ENCODE measurements at places on chromosomes 16 and 17.

DNA sequence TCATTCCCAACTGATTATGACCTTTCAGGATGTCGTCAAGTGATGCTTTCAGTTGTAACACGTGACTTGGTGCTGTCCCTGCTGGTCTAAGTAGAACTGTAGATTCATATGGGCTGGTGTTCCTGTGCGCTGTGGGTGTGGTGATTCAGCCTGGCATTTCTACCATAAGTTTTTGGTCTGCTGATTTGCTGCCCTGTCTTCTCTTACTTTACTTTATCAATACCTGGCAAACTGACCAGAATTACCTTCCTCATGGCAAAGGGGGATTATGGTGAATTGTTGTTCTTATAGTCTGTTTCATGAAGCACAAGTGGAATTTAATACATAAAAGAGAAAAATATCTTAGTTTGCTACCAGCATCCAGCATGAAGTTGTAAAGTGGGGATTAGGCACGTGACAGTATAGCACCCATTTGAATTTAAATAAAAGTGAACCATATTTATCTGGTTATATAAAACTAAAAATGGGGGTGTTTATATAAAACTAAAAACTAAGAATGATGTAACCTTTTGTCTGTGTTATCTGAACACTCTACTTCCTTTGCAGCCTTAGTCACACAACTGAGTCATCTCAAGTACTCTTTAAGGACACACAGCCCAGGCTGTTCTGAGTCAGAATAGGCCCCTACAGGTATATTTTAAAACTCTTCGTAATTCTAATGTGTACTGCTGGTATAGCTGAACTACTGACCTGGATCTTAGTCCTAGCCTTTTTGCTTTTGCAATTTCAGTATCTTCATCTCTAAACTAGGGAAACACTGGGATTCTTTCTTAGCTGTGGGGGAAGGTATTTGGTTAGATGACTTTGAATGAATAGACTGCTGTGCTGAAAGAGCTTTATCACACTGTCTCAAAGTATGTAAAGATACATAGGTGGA, 28.3 kb downstream of the TTC19 start:
- DNase-seq: no peak

DNA sequence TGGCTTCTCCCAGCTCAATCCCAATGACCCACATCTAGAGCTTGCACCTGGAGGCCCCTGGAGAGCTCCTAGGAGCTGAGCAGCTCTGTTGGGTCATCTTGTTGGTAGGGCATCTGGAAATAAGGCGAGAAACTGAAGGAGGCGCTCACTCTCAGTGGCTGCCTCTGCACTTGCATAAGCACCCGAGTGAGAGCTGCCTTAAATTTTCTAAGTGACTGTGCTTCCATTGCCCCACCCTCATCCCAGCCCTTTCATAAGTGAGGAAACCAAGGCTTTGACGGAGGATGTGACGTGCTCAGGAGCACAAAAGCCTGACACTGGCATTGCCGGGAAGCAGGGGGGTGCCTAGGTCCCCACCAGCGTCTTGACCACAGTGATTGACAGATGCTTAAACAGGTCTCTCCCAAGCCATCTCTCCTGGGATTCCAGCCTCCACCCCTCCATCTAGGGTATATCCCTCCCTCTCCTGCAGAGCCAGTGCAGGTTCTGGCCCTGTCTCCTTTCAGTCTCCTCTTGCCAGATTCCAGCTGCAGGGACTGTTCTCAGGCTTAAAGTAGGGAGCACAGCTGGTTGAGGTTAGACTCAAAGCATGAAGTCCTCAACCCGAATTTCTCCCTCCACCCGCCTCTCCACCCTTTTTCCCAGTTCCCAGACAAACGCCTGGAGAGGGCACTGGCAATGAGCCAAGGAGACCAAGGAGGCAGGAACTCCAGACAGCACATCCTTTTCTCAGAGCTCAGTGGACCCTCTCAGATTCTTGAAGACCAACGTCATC, 113.7 kb downstream of the IRX5 start:
- no peak for DNase-seq

DNA sequence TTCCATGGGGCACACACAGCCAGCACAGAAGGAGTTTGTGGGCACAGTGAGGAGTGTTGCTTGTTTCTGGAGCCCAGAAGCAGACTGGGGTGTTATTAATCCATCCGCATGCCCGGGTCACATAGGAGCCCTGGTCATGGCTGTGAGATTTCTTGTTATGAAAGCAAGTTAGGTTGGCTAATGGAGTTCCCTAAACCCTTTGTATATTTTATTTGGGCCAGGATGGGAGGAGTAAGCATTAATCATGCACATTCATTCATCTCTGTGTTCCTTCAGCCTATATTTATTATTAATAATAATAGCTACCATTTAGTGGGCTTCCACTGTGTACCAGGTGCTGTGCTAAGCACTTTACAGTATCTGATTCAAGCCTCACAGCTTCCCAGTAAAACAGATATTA, 200.6 kb upstream of the CDH5 start:
- no peak for DNase-seq

GRCh38 chr16:55471448-55472097, 7.4 kb upstream of the MMP2 start:
- no peak for DNase-seq

GRCh38 chr16:30184891-30185682, 1.7 kb downstream of the CORO1A start:
- peak; percentile 35 for DNase-seq

DNA sequence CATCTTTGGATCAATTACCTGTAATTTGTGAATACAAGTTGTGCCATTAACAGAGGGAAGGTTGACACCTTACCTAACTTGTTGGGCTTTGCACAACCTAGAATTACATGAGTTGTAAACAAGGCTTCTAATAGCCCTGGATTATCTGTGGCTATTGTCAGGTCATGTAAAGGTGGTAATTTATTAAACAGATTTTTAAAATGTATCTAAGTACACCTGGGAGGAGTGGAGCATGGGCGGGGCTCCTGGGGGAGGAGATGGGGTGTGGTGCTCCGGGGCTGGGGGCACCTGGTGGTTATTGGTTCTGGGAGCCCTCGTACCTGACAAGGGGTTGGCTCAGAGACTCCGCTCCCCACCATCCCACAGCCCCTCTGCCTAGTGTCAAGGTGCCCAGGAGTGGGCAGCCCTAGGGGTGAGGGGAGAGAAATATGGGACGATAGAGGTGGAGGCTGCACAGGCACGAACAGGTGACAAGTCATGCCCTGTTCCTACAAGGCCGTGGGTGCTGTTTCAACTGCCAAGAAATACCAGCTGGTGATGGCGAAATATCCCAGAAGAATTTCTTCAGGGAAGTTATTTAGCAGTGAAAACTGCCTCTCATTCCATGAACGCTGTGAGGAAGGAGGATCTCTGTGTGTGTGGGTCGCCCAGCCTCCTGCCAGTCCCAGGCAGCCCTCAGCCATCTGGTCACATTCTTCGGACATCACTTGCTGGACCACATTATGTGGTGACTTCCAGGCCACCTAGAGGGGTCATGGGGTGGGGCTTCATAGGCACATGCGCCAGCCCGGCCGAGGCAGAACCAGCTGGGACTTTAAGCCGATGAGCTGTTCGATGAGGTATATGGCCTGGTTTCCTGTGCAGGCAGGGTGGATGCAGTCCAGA, 55.5 kb upstream of the IRX3 start:
- DNase-seq: no peak

GRCh38 chr16:58492066-58492465, 7.9 kb upstream of the NDRG4 start:
- no peak for DNase-seq

- no peak for DNase-seq
Observed at GRCh38 chr17:34172390-34172918, 82.6 kb upstream of the CCL2 start.

GRCh38 chr17:6853764-6854442, 22.4 kb upstream of the TEKT1 start:
- no peak for DNase-seq

DNA sequence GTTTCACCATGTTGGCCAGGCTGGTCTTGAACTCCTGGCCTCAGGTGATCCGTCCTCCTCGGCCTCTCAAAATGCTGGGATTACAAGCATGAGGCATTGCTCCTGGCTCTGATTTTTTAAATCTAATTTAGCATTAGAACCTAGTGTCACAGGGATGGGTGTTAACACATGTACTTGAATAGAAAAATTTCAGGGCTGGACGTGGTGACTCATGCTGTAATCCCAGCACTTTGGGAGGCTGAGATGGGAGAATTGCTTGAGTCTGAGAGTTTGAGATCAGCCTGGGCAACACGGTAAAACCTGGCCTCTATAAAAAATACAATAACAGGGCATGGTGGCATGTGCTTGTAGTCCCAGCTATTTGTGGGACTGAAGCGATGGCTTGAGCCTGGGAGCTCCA, 6.0 kb upstream of the RNF135 start:
- DNase-seq: no peak

DNA sequence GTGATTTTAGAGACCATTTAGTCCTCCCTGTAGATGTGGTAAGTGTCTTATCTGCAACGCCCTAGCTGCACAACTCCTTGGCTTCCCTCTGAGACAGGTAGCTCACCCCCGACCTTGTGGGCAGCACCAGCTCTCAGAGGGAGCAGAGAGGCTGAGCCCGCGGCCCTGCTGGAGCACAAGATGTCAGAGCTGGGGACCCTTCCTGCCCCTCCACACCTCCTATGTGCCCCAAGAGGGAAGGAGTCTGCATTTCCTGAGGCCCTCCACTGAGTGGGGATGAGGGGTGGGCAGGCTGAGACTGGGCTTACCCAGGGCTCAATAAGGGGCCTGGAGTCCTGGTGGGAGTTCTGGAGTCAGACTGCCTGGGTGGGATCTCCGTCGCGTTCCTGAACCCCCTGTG, 12.2 kb upstream of the ADGRG1 start:
- peak; percentile 12 for DNase-seq

- DNase-seq: peak; percentile 49
Observed at GRCh38 chr17:78257810-78258322, 26.4 kb downstream of the TMEM235 start.

- DNase-seq: no peak
Observed at GRCh38 chr17:60151355-60151754, 1.6 kb downstream of the CA4 start.

DNA sequence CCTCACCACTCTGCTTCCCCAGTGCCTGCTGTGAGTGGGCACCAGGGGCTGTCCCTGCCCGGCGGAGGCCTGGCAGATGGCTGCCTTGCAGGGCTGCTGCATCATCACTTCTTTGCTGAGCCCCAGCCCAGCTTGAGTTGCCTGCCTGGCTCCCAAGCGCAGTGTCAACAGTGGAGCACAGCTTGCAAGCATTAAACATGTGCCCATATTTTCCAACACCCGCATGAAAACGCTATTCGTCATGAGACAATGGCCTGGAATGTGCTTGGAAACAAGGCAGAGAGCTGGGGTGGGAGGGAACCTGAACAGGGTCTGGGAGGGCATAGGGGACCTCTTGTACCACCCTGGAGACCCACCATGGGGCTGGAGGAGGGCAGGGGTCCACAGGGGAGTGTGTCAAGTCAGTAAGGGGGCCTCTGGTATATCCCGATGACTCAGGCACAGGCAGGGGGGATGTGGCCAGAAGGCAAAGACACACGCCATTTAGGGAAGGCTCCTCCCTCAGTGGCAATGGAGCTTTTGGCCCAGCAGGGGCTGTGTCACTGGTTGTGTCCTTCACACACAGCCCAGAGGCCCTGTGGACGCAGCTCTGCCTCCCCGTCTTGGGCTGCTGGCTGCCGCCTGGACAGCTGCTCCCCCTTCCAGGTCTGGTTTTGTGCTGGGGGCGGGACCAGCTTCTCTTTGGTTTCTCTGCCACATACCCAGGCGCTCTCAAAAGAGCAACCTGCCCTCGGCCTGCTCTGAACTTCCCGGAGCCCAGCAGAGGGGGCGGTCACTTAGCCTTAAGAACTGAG, 17.4 kb upstream of the MTSS2 start:
- peak; percentile 84 for DNase-seq

DNA sequence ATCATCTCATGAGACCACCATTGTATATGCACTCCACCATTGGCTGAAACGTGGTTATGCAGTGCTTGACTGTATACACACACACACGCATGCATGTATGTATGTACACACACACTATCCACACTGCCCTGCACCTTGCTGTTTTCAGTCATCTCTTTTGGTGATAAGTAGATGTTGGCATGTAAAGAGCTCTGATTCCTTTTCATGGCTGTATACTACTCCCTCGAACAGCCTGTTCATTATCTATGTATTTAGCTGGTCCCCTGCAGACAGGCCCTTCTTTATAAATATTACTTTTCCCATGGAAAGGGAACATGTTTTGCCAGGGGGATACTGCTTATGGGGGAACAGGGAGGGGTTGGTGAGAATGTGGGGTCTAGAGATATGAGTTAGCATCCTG, 349.4 kb downstream of the FOXL1 start:
- DNase-seq: no peak

DNA sequence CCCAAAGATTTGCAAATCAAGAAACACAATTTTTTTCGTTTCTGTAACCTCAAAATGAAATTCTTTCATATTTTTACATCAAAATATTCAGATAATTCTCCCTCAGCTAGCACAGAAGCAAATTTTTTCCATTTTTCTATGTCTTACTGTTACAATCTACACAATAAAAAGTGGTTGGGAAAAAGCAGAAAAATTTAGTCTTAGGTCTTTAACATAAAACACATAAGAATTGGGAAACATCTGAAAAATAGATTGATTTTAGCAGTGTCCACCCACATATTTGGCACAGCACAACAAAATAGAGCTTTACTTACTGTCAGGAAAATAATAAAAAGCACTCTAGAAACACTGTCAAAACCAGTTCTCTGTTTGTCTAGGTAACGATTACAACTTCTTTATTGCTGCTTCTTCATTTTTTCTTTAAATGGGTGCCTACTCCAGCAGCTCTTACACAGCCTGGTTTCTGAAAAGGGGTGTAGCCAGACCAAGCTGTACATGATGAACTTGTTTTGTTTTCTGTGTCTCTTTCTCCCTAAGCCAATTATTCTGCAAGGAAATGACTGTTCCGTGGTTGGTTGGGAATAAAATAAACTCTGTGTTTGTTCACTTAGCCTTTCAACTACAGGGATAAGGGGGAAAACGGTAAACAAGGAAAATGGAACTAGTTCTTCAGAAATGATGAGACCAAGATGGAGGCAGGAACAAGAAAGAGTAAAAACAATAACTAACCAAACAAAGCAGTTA, at the start of gene ABCA6:
Gene ABCA6, minus strand, starts transcription at position 465 of the 744 bp plus-strand sequence. CDS start 1,192 bp downstream, outside the sequence.
- no peak for DNase-seq

DNA sequence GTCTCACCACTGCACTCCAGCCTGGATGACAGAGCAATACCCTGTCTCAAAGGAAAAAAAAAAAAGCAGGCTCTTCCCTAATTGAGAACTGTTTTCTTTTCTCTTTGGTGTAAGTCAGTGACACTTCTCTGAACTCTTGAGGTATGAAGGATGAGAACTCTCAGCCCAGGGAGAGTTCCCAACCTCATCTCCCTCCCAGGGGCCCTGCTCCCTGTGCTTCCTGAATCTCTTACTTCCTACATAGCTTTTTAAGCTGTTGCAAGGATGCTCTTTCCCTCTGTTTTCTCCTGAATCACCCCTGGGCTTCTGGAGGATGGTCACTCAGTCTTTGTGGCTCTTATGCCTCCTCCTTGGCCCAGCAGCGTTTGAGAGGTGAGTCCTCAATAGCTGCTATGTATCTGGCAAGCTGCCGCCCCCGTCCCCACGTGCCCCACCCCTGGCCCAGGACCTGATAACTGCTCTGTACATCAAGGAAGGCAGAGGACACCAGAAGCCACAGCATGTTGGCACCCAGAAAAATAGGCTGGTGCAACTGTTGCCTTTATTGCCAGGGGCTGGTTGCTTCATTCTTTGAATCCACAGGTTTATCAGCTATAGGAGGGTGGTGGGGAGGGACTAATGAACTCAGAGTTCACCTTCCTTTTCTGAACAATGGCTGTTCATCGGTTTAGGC, 24.0 kb downstream of the IGF2BP1 start:
- no peak for DNase-seq

Data from left hindlimb (tissue), 1 donor.